IMR-90 (cell line): ENCODE measurements at places on chromosomes 4 and X. TPM values are rescaled to one million over a fixed set of nuclear protein-coding genes. Genes with fewer than 3 reads are reported as not detected.

- DNase-seq: no peak
Observed at GRCh38 chrX:20143561-20143960, 1.9 kb upstream of the EIF1AX start.

- DNase-seq: no peak
Observed at GRCh38 chr4:106987311-106987710, 48.8 kb downstream of the DKK2 start.

GRCh38 chrX:130793975-130794374 lies 109.0 kb downstream of the ENOX2 start:
- no peak for DNase-seq

DNA sequence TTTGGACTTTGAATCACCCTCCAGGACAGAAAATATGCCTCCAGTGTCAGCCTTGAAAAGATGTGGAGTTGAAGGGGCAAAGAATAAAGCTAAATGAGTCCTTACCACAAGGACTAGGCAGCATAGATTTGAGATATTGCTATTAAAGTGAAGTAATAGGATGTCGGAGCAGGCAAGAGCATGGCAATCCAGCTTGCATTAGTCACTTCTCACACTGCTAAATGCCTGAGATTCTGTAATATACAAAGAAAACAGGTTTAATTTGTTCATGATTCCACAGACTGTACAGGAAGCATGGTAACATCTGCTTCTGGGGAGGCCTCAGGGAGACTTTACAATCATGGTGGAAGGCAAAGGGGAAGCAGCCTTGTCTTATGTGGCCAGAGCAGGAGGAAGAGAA lies 109.8 kb upstream of the PCDH7 start:
- DNase-seq: no peak

Gene TAF7L
- 0.22 TPM in 2 replicates for polyA plus RNA-seq

Gene ATG4A
- polyA plus RNA-seq: 6.3 and 8.2 TPM in 2 replicates
